GM04504 (cell line): ENCODE measurements at places on chromosomes 6 and 20.

DNA sequence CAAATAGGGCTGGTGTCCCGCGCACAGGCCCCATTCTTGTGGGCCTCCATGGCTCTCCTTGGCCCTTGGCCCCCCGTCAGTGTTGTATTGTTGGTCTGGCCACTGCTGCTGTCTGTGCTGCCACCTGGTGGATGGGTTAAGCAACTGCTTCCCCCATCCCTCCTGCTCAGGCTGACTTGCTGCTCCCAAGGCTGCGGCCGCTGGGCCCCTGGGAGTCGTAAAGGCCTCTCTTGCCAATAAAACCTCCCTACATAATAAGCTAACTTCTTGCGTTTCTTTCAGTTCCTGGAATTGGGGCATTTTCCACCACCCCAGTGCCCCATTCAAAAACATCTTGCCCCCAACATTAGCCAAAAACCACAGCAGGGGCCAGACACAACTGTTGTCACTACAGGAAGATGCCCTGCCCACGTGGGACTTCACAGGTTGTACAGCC is 27.1 kb downstream of the CD83 start:
- peak; percentile 26 for DNase-seq

GRCh38 chr6:16854986-16855385 is 93.7 kb upstream of the ATXN1 start:
- no peak for DNase-seq

DNA sequence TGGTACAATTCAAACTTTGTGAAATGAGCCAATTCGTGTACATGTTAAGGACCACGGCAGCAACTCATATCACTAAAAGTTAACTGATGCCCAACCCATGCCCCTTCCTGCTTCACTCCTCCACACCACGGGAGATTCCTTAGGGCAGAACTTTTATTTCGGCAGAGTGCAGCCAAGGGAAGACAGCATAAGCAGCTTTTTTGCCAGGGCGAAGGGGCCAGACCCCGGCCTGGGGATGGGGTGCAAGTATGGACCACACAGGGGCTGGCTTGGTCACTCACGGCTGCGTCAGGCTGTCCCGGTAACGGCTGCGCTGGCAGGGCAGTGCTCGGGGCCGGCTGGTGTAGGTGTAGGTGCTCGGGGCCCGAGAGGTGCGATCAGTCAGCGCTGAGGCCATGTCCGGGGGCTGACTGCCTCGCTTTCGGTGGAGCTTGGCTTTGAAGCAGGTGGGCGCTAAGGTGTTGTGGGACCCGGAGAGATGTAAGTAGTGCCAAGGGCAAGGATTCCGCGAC is 792 bp downstream of the RSPH3 start:
- DNase-seq, result no peak

GRCh38 chr6:108798670-108799353 is 49.4 kb upstream of the ARMC2 start:
- DNase-seq, result no peak

- DNase-seq, result no peak
Measured at GRCh38 chr6:148934961-148935360, 188.1 kb downstream of the UST start.

DNA sequence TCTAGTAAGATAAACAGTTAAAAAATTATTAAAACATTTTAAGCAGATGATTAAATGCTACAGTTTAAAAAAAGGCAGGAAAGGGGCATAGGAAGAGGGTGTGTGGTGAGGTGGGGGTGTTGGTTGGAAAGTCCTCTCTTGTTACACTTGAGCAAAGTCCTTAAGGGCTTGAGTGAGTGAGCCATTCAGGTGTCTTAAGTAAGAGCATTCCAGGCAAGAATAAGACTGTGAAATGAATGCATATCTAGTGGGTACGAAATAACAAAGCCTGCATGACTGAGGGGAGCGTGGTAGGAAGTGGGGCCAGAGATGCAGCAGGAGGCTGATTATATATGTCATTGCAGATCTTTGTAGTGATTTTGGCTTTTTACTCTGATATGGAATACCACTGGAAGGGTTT is 5.1 kb downstream of the CDKAL1 start:
- no peak for DNase-seq
